GM12878 (cell line): ENCODE measurements at places on chromosomes 2 and 18. TPM values are rescaled to one million over a fixed set of nuclear protein-coding genes. Genes with fewer than 3 reads are reported as not detected.

DNA sequence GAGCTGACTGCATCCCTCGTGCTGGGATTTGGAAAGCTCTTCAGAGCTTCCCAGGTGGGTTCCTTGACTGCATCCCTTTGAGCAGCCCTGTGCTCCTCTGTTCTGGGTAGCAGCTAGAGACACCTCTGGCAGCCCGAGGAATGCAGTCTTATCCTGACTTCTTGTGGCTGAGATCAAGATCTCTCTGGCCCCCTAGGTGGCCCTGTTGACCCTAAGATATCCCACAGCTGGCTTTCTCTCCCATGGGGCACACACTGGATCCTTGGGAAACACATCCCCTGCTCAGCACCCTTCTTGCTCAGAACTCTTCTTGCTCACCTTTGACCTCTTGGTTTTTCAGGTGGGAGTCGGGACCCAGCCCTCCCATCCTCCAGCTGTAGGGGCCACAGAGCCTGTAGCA is 237.2 kb downstream of the TSN start:
- no peak for DNase-seq

DNA sequence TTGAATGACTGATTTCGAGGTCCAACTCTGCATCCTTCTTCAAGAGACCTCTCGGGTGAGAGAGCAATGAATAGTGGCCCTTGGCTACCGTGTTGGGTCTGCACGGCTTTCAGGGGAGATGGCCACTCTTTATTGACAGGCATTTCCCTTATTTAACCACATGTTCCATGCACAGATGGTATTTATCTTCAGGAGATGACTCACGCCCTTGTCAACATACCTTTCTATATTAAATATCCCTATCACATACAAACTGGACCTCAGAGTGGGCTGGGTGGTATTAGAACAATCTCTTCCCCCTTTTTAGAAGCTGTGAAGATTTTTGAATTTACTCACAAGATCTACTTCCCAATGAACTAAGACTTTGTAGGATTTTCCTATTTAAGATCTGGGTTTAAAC is 109.6 kb upstream of the CDC42EP3 start:
- DNase-seq, result no peak

GRCh38 chr2:635687-636621 is 41.3 kb downstream of the TMEM18 start:
- no peak for DNase-seq

Gene SCYGR6
- total RNA-seq, result not detected in 2 replicates

Gene ACTG2
- 0.51 and 0.97 TPM in 2 replicates for total RNA-seq
